ENCODE measurements at places on chromosomes 13 and 19.

DNA sequence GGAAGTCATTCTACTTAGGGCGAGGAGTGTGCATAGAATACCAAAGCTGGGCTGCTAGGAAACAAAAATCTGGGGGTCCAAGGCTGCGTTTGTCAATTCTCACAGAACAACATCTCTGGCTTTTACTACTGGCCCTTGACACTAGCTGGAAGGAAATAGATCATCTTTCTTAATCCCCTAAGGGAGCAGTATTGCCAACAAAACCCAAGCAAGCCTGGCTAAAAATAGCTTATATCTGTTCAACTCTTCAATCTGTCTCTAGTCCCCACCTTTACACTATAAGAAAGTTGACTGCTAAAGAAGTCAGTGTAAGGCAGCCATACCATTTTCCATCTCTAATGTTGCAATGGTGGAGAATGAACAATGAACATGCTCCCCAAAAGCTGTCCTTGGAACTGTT lies 107.8 kb upstream of the SPRY2 start:
- no peak for DNase-seq

DNA sequence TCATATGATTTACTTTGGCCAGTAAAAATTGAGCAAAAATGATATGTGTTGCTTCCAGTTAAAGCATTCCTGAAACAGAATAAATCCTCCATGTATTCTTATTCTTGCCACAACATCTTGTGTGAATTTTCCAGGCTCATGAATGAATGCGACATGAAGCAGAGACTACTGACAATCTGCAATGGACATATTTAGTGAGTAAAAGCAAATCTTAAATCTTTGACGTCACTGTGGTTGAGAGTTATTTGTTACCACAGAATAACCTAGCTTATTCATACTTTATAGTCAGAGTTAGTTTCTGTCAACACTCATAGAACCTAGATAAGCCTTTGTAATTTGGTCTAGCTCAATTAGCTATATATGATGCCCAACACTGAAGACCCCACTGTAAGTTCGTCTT lies 1443.1 kb downstream of the PCDH9 start:
- DNase-seq, result no peak

- no peak for DNase-seq
Observed at GRCh38 chr19:23698711-23699520, 11.9 kb upstream of the ZNF675 start.

DNA sequence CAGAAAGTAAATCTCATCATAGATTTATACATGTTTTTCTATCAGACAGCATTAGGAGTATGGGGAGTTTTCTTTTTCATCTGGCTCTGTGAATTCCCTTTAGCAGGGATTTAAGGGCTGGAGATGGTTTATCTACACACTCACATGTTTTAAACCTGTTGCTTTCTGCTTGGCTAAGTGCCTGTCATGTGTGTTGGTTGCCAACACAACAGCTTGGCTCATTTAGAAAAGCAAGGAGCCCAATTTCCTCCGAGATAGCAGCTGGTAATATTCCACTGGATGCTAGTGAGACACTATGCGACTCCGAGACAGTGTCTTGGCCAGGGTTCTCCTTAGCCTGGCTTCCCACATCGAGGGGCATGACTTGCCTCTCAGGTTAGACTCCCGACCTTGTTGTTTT lies 83.3 kb downstream of the KLF5 start:
- DNase-seq, result no peak

DNA sequence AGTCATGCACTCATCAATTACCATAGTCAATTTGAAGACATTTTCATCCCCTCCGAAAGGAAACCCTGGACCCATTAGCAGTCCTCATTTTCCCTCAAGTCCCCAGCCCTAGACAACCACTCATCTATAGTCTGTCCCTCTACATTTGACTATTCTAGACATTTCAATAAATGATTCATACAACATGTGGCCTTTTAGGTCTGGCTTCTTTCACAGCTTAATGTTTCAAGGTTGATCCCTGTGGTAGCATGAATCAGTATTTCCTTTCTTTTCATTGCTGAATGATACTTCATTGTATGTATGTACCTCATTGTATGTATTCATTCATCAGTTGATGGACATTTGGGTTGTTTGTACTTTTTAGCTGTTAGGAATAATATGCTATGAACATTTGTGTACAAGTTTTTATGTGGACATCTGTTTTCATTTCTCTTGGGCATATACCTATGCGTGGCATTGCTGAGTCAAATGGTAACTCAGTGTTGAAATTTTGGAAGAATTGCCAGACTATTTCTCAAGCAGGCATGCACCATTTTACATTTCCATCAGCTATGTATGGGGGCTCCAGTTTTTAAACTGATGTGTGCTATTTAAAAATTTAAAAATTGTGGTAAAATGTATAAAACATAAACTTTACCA lies 18.4 kb downstream of the SPATA13 start:
- no peak for DNase-seq

Data from stimulated activated CD8-positive, alpha-beta memory T cell treated with anti-CD3 and anti-CD28 coated beads, Interleukin-15, amount 100 ng/mL, for 1 hour (primary cell).